Lower lobe of right lung (tissue), 2 donors: ENCODE measurements at places on chromosomes 6 and 20. TPM values are rescaled to one million over a fixed set of nuclear protein-coding genes. Genes with fewer than 3 reads are reported as not detected.
A peak's percentile ranks its signal among the peaks of the same experiment; 100 is the strongest.

- no peak overlapping the region for H3K4me3 ChIP-seq
- no peak overlapping the region for H3K27ac ChIP-seq
- H3K27me3 ChIP-seq = no peaks in the 10 kb centered on the region
- H3K36me3 ChIP-seq = no peaks in the 10 kb centered on the region
- DNase-seq = no peak
Observed at GRCh38 chr20:25199473-25200260, 4.2 kb downstream of the ENTPD6 start.

TRIM40 gene
- not detected for total RNA-seq

PGC gene
- total RNA-seq = 947 TPM

GRCh38 chr6:47029865-47030561 lies 12.1 kb downstream of the ADGRF1 start:
- peak overlapping the region; percentile 40 for H3K27ac ChIP-seq
- no peaks in the 10 kb centered on the region for H3K36me3 ChIP-seq
- H3K4me1 ChIP-seq = peaks cover 38% of the 10 kb centered on the region
- H3K4me3 ChIP-seq = no peak overlapping the region
- DNase-seq = no peak
- H3K27me3 ChIP-seq = no peaks in the 10 kb centered on the region

SNAP25 gene
- 0.65 TPM for total RNA-seq

DNA sequence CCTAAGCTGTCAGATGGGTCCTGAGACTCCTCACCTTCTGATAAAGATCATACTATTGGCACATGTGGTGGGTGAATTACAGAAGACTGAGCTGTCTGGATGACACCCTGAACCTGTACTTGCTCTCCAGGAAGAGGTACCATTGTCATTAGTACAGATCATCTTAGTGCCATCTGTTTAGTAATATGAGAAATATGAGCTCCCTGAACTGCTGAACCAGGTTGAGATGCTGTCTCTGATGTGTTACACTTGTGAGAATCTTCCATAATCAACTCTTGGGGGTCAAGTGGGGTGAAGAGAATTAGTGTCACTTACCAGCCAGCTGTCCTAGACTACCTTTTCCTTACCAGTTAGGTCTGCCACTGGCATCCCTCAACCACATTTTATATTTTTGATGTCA lies 531.0 kb downstream of the EPHA7 start:
- H3K36me3 ChIP-seq = no peaks in the 10 kb centered on the region
- H3K27ac ChIP-seq = no peak overlapping the region
- H3K4me1 ChIP-seq = no peaks in the 10 kb centered on the region
- DNase-seq = no peak
- no peak overlapping the region for H3K4me3 ChIP-seq
- no peaks in the 10 kb centered on the region for H3K27me3 ChIP-seq

DNA sequence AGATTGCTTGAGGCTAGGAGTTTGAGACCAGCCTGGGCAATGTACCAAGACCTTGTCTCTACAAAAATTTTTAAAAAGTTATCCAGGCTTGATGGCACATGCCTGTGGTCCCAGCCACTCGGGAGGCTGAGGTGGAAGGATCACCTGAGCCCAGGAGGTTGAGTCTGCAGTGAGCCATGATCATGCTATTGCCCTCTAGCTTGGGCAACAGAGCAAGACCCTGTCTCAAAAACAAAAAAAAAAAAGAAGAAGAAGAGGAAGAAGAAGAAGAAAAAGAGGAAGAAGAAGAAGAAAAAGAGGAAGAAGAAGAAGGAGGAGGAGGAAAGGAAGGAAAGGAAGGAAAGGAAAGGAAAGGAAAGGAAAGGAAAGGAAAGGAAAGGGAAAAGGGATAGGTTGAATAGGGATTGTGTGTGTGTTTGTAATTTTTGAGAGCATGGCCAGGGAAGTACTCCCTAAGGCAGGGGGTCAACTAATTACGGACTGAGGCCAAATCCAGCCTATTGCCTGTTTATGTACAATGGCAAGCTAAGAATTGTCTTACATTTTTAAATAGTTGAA lies 43.0 kb upstream of the ZNF217 start:
- no peaks in the 10 kb centered on the region for H3K4me1 ChIP-seq
- H3K27me3 ChIP-seq = no peaks in the 10 kb centered on the region
- H3K27ac ChIP-seq = no peak overlapping the region
- no peaks in the 10 kb centered on the region for H3K36me3 ChIP-seq
- no peak overlapping the region for H3K4me3 ChIP-seq
- DNase-seq = no peak

GRCh38 chr20:34320861-34321260 lies 17.7 kb upstream of the AHCY start:
- DNase-seq = no peak
- no peak overlapping the region for H3K27ac ChIP-seq
- H3K4me3 ChIP-seq = no peak overlapping the region

DNA sequence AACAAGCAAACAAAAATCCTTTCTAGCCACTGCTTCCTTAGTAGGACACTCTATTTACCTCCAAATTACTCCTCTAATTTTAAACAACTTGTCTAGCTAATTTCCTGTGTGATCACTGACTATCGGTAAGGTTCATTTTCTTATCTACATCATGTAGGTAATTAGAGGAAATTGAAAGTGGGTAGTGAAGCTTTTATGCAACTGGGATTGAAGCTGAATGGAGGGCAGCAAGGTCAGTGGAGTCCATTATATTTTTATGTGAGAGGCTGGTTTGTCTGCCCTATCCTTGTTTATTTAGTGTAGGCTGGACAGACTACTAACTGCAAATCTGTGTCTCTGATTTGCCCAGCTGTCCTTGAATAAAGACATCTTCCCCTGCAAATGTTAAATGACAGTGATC lies 88.5 kb upstream of the SIM1 start:
- H3K36me3 ChIP-seq = no peaks in the 10 kb centered on the region
- H3K27me3 ChIP-seq = no peaks in the 10 kb centered on the region
- no peak for DNase-seq
- no peak overlapping the region for H3K4me3 ChIP-seq
- H3K4me1 ChIP-seq = no peaks in the 10 kb centered on the region

GRCh38 chr6:6575143-6575542 lies 13.4 kb upstream of the LY86 start:
- no peak overlapping the region for H3K4me3 ChIP-seq
- no peak overlapping the region for H3K27ac ChIP-seq
- no peak for DNase-seq
- no peaks in the 10 kb centered on the region for H3K36me3 ChIP-seq

TRIM38 gene
- 23.0 TPM for total RNA-seq

LIN28B gene
- not detected for total RNA-seq

MEI4 gene
- not detected for total RNA-seq

RIN2 gene
- total RNA-seq = 101 TPM

PTCRA gene
- total RNA-seq = 9.8 TPM

DNA sequence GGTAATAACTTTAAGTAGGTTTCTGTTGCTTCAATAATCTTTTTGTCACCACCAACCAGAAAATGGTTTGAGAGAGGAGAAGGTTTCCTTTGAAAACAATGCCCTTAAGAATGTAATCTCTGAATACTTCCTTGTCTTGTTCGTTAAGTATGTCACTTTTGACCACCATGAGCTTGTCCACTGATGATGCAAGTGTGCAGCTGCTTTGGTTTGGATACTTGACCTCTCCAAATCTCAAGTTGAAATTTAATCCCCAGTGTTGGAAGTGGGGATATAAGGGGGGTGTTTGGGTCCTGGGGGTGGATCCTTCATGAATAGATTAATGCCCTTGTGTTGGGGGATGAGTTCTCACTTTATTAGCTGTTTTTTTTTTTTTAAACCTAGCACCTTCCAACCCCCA lies 985.4 kb downstream of the EPHA7 start:
- no peaks in the 10 kb centered on the region for H3K36me3 ChIP-seq
- no peak overlapping the region for H3K27ac ChIP-seq
- no peaks in the 10 kb centered on the region for H3K27me3 ChIP-seq
- H3K4me1 ChIP-seq = no peaks in the 10 kb centered on the region

PARD6B gene
- 32.5 TPM for total RNA-seq

GRCh38 chr6:54267798-54268197 lies 40.4 kb upstream of the TINAG start:
- H3K36me3 ChIP-seq = no peaks in the 10 kb centered on the region
- no peak overlapping the region for H3K4me3 ChIP-seq
- H3K27ac ChIP-seq = no peak overlapping the region
- no peaks in the 10 kb centered on the region for H3K27me3 ChIP-seq
- no peaks in the 10 kb centered on the region for H3K4me1 ChIP-seq

FRK gene
- 7.4 TPM for total RNA-seq

- H3K36me3 ChIP-seq = no peaks in the 10 kb centered on the region
- no peak overlapping the region for H3K27ac ChIP-seq
- H3K4me1 ChIP-seq = no peaks in the 10 kb centered on the region
- H3K27me3 ChIP-seq = peaks cover 7% of the 10 kb centered on the region
- no peak overlapping the region for H3K4me3 ChIP-seq
Observed at GRCh38 chr6:136963259-136963658, 41.2 kb downstream of the SLC35D3 start.

DNA sequence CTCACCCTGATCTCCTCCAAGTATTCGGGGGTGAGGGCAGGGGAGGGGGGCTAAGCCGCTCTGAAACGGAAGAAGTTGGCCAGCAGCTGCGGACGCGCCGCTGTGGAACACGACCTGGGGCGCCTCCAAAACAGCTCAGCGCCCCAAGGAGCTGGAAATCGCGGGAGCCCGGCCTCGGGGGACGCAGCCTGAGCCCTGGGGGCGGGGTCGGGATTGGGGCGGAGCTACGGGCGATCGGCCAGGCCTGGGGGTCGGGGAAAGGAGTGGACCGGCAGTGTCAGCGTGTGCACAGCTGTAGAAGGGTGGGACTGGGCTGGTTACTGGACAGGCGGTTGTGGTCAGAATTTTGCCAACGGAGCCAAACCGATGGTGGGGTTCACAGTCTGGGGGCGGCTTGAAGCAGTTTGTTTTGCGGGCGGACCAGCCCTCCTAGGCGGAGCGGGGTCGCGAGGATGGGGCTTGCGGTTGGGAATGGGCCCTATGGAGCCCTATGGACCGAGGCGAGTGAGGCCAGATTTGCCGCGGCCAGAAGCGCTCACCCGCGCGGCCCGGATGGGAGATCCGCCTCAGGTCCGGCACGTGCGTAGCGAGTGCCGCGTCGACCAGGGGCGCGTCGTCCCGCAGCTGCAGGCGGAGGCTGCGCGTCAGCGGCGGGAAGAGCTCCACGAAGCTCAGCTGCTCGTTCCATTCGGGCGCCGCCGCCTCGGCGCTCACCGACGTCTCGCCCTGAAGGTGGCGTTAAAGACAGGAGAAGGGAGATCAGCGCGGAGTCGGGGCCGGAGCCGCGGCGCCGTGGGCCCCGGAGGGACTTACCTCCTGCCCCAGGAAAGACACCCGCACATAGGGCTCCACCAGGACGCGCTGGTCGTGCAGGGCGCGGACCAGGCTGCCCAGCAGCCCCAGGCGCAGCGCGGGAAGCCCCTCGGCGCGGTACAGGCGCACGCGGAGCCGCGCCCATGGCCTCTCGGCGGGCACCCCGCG lies 14.3 kb upstream of the SPAG4 start:
- peak; percentile 87 for DNase-seq
- no peaks in the 10 kb centered on the region for H3K36me3 ChIP-seq
- peaks cover 28% of the 10 kb centered on the region for H3K27me3 ChIP-seq
- H3K4me3 ChIP-seq = peak overlapping the region; percentile 57

SERPINB6 gene
- total RNA-seq = 160 TPM

GRCh38 chr20:61700595-61701140 lies 365.0 kb downstream of the TAF4 start:
- no peak for DNase-seq
- no peaks in the 10 kb centered on the region for H3K36me3 ChIP-seq
- no peaks in the 10 kb centered on the region for H3K4me1 ChIP-seq
- H3K27me3 ChIP-seq = peaks cover 3% of the 10 kb centered on the region

- DNase-seq = no peak
- H3K36me3 ChIP-seq = no peaks in the 10 kb centered on the region
- H3K27ac ChIP-seq = peak overlapping the region; percentile 77
- H3K4me3 ChIP-seq = no peak overlapping the region
- H3K27me3 ChIP-seq = no peaks in the 10 kb centered on the region
Observed at GRCh38 chr20:4828830-4829513, 107.3 kb downstream of the PRND start.

DNA sequence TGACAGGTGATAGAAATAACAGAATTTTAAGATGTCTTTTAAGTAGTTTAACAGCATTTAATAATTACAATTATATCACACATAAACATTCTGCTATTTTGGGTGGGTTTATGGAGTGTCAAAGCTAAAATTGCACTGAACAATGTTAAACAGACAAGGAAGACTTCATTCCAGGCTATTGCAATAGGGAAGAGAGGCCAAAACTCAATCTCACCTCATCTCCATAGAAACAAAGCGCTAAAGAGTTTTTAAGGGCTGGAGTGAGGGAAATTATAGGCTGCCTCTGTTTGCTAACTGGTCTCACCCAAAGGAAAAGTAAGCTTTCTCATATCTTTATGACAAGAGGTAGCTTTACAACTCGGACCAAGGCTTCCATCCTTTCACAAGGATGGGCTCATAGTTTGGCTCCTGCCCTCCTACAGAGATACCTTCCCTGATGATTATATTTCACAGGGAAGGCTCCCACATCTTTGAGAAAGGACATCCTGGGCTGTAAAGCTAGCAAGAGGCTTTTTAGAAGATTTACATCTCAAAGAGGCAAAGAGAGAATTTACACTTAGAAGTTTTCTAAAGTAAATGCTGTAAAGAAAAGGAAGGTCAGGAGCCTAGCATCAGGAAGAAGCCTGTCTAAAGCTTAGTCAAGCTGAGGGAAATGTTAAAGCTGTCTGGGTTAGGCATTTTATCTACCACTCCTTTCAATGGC lies 350.2 kb upstream of the IMPG1 start:
- no peak for DNase-seq
- no peak overlapping the region for H3K4me3 ChIP-seq
- no peaks in the 10 kb centered on the region for H3K4me1 ChIP-seq
- no peak overlapping the region for H3K27ac ChIP-seq
- no peaks in the 10 kb centered on the region for H3K36me3 ChIP-seq

- H3K27ac ChIP-seq = no peak overlapping the region
- no peak for DNase-seq
- H3K4me1 ChIP-seq = no peaks in the 10 kb centered on the region
- no peak overlapping the region for H3K4me3 ChIP-seq
- no peaks in the 10 kb centered on the region for H3K27me3 ChIP-seq
Observed at GRCh38 chr6:145339089-145339488, 396.2 kb downstream of the EPM2A start.

- peaks cover 12% of the 10 kb centered on the region for H3K4me1 ChIP-seq
- no peak overlapping the region for H3K27ac ChIP-seq
- H3K4me3 ChIP-seq = no peak overlapping the region
- peak; percentile 79 for DNase-seq
- no peaks in the 10 kb centered on the region for H3K36me3 ChIP-seq
- peaks cover 5% of the 10 kb centered on the region for H3K27me3 ChIP-seq
Observed at GRCh38 chr6:160356074-160356744, 8.0 kb downstream of the SLC22A3 start.

RBM24 gene
- 1.2 TPM for total RNA-seq

GRCh38 chr6:19795211-19795610 lies 42.0 kb upstream of the ID4 start:
- H3K4me1 ChIP-seq = no peaks in the 10 kb centered on the region
- DNase-seq = no peak
- no peaks in the 10 kb centered on the region for H3K27me3 ChIP-seq
- H3K4me3 ChIP-seq = no peak overlapping the region
- H3K36me3 ChIP-seq = no peaks in the 10 kb centered on the region

GPR6 gene
- not detected for total RNA-seq

GRM1 gene
- total RNA-seq = 0.09 TPM

- no peaks in the 10 kb centered on the region for H3K27me3 ChIP-seq
- no peak overlapping the region for H3K4me3 ChIP-seq
- H3K4me1 ChIP-seq = peaks cover 5% of the 10 kb centered on the region
Observed at GRCh38 chr6:1295420-1295819, 16.5 kb upstream of the FOXQ1 start.

- DNase-seq = no peak
- no peaks in the 10 kb centered on the region for H3K4me1 ChIP-seq
- H3K4me3 ChIP-seq = no peak overlapping the region
- H3K36me3 ChIP-seq = no peaks in the 10 kb centered on the region
Observed at GRCh38 chr20:56722042-56722441, 92.9 kb downstream of the TFAP2C start.

GRCh38 chr6:33589392-33589730 lies 9.3 kb upstream of the BAK1 start:
- H3K36me3 ChIP-seq = no peaks in the 10 kb centered on the region
- no peak for DNase-seq
- peak overlapping the region; percentile 80 for H3K27ac ChIP-seq
